ENCODE measurements at places on chromosomes 11 and 22.

DNA sequence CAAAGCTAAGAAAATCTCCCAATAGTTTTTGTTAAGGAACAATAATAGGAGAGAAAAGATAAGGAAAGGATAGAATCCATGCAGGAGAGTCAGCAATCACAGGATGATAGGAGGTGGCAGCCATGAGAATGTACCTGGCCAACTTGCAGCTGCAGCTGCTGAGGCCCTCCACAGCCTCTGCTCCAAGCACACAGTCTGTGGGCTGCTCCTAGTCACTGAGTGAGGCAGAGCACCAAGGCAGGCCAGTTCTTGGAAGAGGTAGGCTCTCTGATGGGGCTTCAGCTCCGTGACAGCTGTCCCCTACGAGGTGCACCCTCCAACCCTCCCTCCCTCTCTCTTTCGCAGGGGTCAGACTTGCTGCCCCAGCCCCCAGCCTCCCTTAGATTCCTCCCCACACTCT lies 5.5 kb upstream of the KCNJ1 start:
- DNase-seq = no peak

DNA sequence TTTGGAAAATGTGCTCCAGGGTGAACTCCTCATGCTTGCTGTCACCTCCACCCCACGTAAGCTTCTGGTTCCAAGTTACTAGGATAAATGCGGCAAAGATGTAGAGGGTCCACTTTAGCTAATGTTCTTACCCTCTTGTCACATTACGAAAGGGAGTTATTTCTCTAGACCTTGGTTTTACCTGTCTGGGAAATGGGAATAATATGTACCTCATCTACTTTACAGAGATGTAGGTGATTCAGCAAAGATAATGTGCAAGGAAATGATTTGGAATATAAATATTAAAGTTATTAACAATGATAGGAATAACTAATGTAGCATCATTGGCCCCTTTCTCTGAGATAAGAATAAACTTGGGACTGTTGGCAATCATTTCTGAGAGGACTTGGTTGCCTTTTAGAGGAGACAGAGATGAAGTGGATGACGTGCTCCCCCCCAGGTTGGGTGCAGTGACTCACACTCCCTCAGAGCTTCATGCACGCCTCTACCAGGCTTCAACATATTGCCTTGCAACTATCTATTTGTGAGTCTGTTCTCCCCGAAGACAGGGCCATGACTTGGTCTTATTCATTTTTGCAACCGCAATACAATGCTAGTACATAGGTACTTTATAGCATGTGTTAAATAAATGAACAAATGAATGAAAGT lies 97.1 kb downstream of the ME3 start:
- no peak for DNase-seq

DNA sequence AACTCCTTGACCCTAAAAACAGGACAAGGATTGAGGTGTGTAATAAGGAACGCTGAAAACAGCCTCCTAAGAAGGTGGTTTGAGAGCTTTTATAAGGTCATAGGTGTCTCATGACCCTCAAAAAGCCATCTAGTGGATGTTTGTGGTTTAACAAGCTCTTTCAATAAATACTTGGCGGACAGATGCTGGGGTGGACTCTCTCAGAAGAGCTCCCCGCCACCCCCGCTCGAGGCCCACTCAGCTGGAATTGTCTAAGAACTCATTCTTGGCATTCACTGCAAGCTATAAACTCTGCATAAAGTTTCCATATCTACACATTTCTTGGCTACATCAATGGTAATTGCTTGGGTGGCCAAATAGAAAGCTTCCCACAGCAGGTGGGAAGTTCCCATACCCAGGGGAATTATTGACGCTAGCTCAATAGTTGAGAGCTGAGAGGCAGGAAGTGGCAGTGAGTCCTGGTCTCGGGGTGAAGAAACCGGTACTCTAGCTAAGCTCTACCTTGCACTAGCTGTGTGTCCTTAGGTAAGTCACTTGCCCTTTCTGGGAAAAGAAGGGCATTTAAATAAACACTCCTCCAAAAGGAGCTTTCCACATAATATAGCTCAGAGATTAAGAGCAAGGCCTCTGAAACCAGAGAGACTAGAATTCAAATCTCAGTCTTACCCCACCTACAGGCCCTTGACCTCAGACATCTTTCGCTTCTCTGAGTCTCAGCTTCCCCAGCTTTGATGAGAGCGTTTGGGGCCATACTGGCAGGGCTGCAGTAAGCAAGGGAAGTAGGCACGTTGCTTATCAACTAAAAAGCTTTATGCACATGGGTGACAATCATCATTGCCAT lies 6.4 kb downstream of the MS4A15 start:
- no peak for DNase-seq

DNA sequence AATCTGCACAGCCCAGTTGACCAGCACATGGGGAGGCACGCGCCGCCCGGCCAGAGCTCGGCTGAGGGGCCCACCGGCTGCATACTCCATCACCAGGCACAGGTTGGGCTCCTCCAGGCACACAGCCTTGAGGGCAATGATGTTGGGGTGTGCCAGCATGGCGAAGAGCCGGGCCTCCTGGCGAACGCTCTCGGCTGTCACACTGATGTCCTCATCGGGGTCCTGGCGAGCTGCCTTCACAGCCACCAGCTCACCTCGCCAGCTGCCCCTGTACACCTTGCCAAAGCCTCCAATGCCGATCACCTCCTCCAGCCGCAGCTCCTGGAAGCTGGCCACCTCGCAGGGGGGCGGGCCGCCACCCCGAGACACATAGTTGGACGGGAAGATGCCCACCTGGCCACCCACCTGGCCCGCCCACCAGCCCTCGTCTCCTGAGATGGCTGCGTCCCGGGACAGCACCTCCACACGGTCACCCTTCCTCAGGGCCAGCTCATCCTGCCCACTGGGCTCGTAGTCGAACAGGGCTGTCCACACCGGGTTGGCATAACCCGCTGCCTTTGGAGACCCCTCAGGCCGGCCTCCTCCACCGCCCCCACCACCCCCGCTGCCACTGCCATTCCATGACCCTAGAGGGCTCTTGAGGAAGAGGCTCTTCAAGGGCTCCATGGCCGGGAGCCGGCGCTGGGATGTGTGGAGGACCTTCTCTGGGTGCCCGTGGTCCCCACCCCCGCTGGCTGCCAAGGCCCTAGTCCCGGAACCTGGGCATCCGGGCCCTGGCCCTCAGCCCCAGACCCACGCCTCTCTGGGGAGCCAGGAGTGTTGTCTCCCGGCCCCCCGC lies 711 bp downstream of the MAP3K11 start:
- DNase-seq = no peak

DNA sequence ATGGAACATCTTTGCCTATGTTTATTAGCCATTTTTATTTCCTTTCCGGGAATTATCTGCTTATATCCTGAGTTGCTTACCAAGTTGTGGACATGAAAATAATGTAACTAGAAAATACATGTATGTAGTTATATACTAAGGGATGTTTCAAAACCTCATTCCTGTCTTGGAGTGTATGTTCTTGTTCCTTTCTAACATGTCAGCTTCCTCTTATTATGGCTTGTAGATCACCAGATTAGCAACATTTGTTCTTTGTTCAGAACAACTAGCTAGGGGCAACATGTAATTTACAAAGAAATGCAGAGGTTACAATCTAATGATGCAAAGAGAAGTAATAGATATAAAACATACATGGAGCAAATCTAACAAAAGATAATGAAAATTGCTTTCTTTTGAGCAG lies 13.1 kb upstream of the TMEM123 start:
- DNase-seq = no peak

DNA sequence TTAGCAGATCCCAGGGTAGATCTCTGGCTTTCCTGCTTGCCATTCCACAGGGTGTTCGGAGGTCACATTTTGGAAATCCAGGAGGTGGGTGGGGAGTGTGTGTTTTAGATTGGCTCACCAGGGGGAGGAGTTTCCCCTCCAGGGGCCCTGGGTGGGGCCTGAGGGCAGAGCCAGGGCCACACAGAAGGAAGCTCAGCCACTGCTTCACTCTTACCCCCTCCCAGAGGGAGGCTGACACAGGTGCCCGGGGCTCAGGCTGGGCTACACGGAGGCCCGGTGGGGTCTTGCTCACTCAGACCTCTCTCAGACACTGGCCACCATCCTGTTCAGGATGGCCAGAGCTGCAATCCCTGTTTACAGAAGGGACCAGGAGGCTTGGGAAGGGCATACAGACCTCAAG lies 2.5 kb downstream of the WNT7B start:
- no peak for DNase-seq

- no peak for DNase-seq
Observed at GRCh38 chr11:108388576-108388975, 78.8 kb downstream of the C11orf65 start.

DNA sequence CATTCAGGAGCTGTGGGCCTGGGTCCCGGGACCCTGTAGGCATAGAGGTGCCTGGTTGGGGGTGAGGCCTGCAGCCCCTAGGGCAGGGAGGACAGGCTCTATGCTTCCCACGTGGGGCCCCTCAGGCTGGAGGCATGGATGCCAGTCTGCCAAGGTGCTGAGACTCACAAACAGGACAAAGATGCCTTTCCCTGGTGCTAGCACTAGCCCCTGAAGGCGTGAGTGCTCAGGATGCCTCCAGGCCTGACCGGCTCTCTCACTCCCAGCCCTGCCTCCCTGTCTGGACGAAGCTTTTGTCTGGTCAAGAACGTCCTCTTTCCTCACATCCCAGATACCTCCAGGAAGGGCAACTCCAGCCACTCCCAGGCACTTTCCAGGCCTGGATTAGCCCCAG lies 2.1 kb downstream of the CDC42BPG start:
- DNase-seq = no peak

GRCh38 chr11:84398017-84398626 lies 1112.0 kb upstream of the CCDC90B start:
- DNase-seq = no peak

DNA sequence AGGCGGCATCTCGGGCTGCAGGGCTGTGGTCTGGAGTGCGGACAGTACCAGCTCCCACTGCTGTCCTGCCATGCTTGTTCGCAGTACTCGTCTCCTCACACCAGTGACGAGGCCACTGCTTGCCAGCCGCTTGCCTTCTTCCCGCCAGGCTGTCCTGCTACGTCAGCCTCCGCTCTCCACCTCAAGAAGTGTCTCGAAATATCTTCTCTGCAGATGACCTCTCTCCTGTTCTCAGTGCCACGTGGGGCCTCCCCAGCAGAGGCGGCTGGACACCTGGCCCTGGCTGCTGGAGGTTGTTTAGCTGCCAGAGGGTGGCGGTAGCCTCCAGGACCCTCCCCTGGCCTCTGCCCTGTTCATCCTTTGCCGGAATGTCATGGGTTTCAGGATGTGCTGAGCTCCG lies 3.1 kb upstream of the CCDC188 start:
- no peak for DNase-seq

DNA sequence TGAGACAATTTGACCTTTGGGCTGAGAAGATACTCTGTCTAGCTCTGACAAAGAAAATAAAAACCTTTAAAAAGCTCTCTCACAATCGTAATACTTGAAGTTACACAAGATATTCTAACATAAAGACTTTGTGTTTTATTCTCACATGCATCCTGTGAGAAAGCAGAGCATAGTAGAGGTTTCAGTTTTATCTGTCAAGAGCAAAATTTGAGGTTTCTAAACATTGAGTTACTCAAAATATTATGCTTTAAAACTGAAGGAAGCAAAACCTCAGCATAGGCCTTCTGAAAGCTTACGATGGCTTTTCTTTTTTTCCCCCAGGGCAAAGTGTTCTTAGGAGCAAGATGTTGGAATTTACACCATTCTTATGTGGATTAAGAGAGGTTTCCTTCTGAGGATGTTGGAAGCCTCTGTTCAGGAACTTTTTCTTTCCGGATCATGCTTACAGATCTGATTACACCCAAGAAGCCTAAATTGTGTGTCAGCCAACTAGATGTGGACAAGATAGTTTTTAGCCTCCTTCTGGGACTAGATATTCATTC lies 15.0 kb upstream of the OR51M1 start:
- DNase-seq = no peak
